ENCODE measurements at places on chromosomes 1 and 21.

- DNase-seq: peak; percentile 64
Observed at GRCh38 chr1:5481889-5482288, 510.3 kb downstream of the NPHP4 start.

DNA sequence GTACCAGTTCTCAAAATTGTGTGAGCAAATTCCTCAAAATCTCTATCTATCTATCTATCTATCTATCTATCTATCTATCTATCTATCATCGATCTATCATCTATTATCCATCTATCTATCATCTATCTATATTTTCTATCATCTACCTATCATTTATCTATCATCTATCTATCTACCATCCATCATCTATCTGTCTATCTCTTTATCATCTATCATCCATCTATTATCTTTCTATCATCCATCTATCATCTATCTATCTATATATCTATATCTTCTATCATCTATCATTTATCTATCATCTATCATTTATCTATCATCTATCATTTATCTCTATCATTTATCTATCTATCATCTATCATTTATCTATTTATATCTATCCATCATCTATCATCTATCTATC, 364.7 kb upstream of the GREM2 start:
- no peak for DNase-seq

- no peak for DNase-seq
Observed at GRCh38 chr1:173628888-173629287, 6.2 kb upstream of the TEX50 start.

DNA sequence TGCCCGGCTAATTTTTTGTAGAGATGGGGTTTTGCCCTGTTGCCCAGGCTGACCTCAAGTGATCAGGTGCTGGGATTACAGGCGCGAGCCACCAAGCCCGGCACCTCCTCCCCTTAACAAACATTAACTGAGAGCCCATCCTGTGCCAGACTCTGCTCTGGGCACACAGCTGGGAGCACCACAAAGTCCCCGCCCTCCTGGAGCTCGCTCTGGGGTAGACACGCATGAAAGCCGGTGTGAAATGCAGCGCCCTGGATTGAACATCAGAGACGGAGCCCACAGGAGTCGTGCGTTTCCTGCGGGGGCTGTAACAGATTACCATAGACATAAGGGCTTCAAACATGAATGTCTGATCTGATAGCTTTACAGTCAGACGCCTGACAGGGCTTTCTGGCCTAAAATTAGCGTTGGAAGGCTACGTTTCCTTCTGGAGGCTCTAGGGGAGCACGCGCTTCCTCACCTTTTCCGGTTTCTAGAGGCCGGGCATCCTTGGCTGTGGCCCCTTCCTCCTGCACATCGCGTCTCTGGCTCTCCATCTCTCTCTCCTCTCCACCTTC, 14.3 kb downstream of the SLC27A3 start:
- DNase-seq: no peak

GRCh38 chr1:203931953-203932352, 70.6 kb downstream of the SNRPE start:
- no peak for DNase-seq

DNA sequence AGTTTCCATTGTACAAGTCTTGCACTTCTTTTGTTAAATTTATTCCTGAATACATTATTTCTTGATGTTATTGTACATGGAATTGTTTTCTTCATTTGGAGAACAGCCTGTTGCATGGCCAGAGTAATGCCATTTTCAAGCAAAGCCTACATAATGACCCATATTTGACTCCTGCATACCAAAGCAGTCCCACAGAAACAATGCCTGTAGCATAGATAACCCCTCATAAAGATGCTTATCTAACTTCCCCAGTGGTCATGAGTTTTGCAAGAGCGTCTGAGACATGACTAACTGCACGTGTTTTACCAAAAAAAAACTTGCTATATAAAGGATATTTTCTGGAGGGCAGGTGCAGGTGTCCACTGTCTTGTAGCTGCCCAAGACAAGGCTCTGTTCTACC, 30.3 kb upstream of the RLF start:
- DNase-seq: no peak

DNA sequence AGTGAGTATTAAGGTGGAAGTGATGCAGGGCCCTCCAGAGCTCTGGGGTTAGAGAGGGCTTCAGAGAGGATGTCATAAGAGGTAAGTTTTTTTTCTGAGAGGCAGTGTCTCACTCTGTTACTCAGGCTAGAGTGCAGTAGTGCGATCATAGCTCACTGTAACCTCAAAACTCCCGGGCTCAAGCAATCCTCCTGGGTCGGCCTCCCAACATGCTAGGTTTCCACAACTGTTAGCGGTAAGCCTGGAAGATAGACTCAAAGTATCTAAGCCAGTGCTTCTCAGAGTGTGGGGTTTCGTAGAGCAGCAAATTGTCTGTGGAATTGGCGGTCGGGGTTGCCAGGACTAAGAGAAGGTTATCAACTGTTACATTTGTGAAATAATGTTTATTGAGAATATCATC, 18.6 kb upstream of the IGSF3 start:
- DNase-seq: no peak

GRCh38 chr1:180407051-180407450, 95.3 kb downstream of the ACBD6 start:
- no peak for DNase-seq

DNA sequence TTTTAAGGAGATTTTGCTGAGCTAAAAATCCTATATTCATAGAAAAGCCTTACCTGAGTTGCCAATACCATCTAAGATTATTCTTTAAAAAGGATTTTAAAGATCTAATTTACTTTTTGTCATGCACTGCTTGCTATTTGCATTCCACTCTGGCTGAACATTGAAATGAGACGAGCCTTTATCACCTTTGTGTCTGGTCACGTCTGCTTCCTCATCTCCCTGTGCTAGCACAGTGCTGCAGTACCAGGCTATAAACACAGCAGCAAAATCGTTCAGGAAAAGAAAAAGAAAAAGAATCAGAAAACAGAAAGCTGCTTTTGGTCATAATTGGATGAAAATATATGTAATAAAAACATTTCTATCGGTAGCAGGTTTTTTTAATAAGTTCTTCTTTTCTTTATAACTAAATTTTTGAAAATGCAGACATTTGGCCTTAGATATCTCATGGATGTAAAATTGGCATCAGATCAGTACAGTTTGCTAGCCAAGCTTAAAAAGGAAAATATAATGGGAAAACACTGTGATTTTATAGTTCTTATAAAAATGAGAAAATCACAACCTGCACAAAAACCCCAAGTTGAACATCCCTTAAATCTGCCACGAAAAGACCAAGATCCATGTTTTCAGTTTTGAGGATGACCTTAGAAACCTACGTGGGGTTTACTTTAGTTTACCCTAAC, 735.7 kb upstream of the CXADR start:
- DNase-seq: no peak

DNA sequence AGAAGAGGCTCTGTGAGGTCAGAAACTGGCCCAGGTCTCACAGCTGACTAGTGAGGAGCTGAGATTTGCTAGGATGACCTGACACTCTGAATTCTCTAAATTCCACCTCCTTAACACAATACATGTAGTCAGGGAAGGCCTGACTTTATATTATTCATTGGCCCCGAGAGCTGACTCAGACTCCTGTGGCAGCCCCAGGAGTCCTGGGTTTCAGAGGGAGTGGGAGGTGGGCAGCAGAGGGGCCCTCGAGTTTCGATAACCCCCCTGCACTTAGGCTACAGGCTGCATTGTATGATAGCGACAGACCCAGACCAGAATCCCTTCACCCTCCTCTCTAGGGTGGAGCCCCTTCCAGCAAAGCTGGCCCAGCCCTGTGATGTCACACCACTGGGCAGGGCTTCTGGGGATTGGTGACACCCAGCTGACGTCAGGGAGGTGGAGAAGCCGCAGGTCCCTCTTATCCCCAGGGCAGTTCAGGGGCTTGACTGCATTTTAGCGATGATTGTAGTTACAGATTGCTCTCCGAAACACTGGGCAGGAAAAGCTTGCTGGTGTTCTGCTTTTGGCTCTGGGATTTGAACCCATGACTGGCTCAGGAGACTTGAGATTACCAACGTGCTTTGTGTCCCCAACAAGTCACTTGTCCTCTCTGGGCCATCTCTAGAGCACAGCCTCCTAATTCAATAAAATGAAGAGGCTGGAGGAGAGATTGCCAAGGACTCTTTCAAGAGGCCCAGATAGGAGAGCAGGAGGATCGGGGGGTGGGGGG, 17.0 kb upstream of the GPR37L1 start:
- no peak for DNase-seq

DNA sequence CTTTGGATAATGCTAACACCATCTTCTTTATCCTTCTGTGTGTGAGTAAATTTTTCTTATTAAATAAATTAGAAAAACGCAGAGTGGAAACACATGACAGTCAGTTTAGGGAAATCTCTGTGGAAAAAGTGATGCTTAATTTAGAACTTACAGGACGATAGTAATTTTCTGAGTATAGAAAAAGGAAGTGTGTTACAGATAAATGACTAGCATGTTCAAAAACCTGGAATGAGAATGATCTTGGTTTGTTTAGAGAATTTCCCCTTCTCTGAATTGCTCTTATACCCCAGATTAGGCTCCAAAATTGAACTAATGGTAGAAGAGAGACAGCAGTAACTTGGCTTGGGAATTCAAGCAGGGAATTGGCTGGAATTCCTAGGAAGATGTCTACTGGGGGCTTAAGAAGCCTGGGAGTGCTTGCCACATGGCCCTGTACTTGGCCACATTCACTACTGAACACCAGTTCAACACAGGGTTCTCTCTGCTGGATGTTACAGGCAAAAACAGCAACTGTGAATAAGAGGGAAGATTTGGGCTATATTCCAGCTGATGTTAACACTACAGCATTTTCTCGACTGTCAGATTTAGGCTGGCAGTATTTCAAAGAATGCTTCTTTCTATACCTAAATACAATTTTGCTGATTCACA, 1004.2 kb downstream of the TTLL7 start:
- no peak for DNase-seq

GRCh38 chr1:27521336-27521831, 31.4 kb upstream of the WASF2 start:
- DNase-seq: peak; percentile 87

DNA sequence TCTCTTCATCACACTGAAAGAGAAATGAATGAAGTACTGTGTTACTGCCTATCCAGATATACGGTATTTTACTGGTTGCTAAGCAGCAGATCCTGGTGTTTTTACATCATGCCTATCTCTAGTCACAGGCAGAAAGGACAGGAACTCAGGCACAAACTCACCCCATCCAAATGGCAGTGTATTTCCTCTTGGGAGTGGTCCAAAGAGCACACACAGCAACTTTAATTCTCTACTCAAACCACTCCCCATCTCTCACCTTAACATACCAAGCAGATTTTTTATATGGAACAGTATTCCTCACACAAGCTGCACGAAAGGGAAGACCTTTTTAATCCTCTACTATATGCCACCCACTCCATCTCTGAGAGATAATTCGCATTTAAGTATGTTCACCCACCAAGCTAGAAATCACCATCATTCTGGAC, 27.3 kb downstream of the EIF4G3 start:
- no peak for DNase-seq

GRCh38 chr21:46455575-46456385, 2.9 kb upstream of the DIP2A start:
- no peak for DNase-seq

GRCh38 chr1:222521299-222522104, 26.4 kb downstream of the HHIPL2 start:
- no peak for DNase-seq

- DNase-seq: no peak
Observed at GRCh38 chr21:44760376-44760775, 41.2 kb downstream of the UBE2G2 start.

DNA sequence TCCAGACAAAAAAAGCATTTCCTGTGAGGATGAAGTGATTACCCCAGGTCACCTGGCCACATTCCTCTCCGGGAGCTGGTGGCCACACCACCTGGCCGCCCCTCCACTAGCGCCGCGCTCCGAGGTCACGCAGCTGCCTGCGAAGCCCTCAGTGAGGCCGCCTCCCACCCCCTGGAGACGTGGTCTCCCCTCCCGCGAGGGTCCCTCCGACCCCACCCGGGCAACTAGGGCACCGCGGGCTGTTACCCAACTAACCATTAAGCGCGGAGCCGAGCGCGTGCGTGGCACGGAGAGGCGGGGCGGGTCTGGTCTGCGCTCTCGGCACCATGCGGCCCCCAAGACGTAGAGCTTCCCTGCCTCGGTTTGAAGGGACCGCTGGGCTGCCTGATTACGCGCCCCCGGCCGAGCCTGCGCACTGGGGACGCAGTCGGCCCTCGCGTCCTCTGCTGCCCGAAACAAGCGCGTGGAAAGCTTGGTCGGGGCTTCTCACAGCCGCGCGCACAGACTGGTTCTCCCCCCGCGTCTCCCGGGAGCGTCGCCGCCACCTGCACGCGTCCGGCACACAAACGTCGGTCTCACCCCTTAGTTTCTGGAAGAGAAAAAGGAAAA, 106.5 kb downstream of the SLC16A1 start:
- DNase-seq: no peak

GRCh38 chr1:101733340-101733739, 263.4 kb downstream of the OLFM3 start:
- DNase-seq: no peak

GRCh38 chr1:183331091-183331742, 87.0 kb downstream of the NMNAT2 start:
- DNase-seq: no peak

DNA sequence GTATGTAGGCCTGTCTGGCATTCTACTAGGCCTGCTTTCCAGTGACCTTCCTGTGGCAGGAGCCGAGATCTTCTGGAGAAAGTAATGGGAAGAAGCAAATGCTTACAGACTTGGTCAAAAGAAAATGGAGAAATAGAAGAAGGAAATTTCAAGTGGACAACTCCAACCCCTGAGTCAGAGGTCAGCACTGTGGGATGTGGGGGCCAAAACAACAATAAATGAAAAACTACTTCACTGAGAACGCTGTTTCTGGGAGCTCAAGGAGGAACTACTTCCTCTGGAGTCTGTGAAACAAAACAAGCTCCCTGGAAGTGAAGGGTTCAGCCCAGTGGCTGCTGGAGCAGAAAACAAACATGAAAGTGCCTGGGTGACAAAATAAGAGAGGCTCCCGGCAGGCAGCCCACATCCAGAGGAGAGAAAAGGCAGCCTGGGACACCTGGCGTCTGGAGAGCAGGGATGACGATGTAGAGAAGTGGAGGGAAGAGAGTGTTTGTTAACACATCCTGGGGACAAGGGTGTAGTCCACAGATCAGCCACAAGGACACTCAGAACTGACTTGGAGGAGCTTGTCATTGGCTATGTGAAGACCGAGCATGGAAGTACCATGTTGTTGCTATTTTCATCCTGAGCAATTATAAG, 355.2 kb downstream of the SMYD3 start:
- DNase-seq: no peak

DNA sequence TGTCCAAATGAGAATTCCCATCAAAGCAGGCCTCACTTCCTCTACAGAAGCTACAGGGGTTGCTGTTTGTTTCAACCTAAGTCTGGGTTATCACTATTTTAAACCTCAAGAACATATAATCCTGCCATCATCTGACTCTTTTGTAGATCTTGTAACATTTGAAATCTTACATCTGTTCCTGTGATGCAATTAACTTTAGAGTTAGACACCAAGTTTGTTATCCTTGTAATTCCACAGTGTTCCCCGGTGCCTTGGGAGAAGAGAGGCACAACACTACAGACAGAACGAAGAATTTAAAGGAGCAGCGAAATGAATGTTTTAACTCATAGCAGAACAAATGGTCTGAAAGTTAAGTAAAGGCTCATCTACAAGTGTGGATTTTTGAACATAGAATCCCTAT, 116.1 kb downstream of the UCHL5 start:
- DNase-seq: no peak

All from activated CD8-positive, alpha-beta memory T cell treated with anti-CD3 and anti-CD28 coated beads for 24 hours (primary cell).